ENCODE measurements at places on chromosomes 6 and 20.

DNA sequence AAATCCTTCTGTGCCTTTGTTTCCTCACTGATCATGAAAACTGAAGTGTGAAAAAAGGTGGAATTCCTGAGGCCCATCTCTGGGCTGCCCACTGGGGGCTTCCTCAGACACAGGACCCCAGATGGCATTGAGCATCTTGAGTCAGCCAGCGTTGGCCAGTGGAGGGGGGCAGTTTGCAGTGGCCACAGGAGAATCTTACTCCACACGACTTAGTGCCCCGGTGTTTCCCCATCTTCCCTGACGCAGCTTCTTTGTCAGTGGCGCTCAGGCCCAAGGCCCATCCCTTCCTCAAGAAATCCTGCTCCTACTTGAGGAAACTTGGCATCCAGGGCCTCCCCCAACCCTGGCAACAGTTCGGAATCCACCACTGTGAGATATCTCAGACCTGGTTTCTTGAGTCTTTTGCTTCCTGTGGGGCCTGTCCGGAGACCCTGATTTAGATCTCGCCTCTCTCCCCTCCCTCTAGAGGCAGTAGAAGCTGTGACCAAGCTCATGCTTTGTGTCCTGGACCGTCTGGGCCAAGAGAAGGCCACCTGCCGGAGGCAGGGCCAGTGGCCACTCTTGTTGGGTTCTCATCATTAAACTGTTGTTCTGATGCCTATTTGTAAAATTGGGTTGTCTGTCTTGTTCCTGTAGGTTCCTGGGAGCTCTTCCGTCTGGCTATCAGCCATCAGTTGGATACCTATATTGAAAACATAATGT is 20.2 kb upstream of the DLGAP4 start:
- DNase-seq: peak; percentile 1

GRCh38 chr20:45101333-45101850 is 465 bp upstream of the KCNS1 start:
- DNase-seq: no peak

GRCh38 chr6:51655517-51655916 is 431.9 kb downstream of the PKHD1 start:
- no peak for DNase-seq

DNA sequence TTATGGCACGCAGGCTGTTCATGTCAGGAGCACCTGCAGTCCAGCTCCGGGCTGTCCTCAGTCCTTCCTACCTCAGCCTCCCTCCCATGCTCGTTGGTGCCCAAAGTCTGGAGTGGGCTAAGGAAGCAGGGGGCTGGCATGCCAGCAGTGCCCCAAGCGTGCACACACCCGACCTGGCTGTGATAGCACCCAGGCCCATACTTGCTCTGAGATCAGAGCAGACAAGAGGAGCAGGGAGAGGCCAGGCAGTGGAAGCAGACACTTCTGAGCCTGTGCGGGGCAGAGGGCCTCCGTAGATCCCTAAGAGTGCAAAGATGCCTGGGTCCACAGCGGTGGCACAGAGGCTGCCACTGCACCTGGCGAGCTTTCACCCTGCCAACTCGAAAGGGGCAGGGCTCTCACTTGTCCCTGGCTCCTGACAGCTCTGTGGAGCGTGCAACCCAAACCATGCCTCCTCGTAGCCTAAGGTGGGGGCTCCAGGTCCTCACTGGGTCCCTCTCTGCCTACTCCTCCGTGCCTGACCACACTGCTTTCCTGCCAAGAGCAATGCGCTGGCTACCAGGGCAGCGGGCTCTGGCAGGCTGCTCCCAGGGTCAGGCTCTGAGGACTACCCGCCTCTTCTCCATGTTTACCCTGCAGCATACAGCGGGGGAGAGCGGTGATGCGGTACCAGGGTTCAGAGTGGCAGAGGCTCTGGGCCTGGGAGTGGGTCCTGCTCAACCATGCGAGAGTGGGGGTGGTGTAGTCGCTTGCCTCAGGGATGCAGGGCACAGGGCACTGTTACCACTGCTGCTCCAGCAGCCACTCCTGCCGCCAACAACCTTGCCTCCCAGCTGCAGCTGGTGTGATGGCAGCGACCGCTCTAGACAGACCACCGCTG is 59.5 kb downstream of the MANEA start:
- no peak for DNase-seq

DNA sequence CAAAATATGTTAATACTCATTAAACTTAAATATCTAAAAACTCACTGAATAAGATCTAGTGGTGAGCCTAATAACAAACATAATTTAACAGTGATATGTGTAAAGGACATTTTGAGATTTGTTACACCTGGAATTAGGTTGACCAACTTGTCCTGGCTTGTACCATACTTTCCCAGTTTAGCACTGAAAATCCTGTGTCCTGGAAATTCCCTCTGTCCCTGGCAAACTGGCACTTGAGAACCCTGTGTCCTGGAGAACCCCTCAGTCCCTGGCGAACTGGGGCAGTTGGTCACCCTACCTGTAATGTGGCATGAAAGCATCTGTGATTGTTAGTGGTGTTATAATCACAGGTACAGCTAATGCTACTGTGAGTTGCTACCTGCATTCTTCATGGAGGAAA is 6.9 kb upstream of the PRND start:
- no peak for DNase-seq

DNA sequence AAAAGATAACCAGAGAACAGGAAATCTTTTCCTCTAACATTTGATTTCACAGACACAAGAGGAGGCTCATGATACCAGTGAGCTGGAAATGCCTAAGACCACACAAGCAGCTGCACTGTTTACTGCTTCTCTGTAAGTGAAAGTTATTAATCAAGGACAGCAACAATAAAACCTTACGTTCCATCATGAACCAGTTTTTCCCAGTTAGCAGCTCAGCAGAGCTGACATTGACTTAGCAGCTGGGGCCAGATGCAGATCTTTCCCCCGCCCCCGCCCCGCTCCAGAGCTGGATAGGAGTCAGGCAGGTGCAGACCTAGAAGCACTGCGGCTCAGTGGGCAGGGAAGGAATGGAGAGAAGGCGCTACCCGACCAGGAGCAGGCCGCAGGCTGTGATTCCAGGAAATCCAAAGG is 275.2 kb downstream of the GMDS start:
- DNase-seq: no peak

DNA sequence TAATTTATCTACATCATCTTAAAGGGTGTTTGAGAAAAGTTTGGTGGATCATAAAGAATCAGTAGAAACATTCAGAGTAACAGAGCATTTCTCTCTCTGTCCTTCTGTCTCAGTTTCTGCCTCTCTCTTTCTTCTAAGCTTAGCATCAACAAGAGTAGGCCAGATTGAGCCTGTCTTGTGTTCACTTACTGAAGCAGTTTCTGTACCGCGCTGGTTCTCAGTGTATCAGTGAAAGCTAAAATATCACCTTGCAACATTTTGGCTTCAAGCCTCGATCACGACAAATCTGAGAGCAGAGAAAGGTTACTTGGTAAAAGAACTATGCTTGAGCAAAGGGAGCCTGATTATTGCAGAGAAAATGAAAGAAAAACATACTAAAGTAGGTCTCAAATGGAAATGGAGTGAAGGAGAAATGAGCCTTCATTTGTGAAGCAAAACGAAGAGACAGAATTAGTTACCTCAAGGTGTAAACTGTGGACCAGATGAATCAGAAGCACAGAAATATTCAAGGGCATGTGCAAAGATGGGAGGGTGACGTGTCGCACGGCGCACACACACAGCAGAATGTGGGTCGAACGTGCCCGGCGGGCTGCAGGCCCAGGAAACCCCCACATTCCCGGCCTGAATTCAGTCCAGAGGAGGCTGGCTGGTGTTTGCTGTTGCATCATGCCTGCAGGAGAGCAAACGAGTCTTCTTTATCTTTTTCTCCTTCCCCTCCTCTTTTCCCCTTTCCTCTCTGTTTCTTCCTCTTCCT is 509.3 kb downstream of the QKI start:
- no peak for DNase-seq

- DNase-seq: no peak
Measured at GRCh38 chr6:162974685-162975084, 246.9 kb downstream of the PACRG start.

GRCh38 chr6:100470422-100471120 is 5.8 kb upstream of the SIM1 start:
- no peak for DNase-seq

GRCh38 chr6:44806656-44807055 is 419.1 kb downstream of the CDC5L start:
- no peak for DNase-seq

- no peak for DNase-seq
Measured at GRCh38 chr6:408599-409102, 17.1 kb downstream of the IRF4 start.

- no peak for DNase-seq
Measured at GRCh38 chr6:85192186-85192585, 257.7 kb upstream of the NT5E start.

DNA sequence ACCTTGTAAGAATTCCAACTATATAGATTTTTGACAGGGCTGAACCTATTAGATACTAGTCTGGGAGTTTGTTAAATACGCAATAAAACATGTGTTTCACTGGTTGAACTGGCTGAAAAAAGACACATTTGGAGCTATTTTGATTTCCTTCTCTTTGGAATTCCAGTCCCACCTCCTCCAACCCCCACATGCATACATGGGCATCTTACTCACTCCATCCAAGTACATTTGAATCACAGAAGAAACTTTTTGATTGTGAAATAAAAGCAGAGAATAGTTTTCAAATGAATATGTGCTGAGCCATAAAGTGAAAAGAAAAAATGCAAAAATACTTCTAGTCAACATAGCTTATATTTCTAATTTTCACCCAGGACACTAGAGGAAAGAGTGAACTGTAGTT is 33.9 kb upstream of the STXBP5 start:
- no peak for DNase-seq

Measured in GM13976 (cell line).